ENCODE measurements at places on chromosomes 11 and 22.

DNA sequence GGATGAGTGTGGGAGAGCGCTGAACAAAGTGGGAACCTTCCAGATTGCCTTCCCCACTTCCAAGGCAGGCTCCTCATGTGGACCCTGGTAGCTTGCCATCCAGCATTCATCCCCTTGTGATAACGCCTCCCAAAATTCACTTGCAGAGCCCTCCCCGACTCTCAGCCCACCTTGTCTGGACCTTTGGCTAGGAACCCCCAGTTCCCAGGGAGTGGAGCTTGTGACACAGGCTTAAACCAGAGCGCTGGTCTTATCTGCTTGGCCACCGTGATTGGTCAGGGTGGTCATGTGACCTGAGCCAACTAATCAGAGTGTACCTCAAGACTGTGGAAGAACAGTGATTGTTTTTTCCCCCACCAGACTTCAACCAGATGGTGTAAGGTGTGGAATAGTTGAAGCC lies 9.6 kb upstream of the SLC35C1 start:
- DNase-seq: no peak

DNA sequence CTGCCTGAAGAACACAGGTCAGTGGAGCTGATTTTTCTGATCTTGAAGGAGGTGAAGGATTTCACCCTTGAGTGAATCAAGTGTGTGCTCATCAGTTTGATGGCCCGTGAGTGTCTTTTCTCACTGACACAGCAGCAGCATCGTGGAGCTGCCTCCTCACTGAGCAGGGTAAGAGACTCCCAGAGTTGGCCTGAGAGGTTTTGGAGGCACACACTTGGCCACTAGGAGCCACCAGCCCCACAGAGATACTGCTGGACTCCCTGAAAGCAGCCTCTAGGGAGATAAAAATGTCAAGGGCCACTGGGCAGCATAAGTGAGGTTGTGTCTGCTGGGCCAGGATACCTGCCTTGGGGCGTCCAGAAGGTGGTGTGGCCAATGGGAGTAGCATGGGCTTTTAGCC lies 245.4 kb downstream of the GRIK4 start:
- no peak for DNase-seq

DNA sequence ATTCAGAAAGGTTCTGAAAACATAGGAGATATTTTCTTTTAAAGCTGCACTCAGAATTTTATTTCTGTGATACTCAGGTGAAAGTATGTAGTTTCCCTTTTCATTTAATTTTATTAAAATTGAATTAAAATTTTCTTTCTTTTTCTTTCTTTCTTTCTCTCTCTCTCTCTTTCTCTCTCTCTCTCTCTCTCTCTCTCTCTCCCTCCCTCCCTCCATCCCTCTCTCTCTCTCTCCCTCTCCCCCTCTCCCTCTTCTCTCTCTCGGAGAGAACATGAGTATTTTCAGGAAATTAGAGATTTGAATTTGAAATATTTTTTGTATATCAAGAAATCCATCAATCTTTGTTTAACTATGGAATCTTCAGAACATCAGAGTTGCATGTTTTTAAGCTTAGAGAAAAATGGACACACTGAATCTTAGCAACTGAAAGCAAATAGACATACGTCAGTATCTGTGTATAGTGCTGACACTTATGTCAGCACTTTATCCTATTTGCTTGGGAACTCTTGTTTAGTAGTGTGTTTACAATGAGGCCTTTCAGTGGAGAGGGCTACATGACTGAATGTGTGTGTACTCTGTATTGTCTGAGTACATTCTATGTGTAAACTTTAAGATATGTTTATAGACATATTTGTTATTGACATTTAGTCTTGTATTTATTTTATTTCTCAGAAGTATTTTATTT lies 44.5 kb downstream of the PDE3B start:
- DNase-seq: no peak

GRCh38 chr11:6419009-6419631 lies at the start of gene APBB1:
Gene APBB1 (minus strand): TSS chr11:6419094. CDS start chr11:6411347, 7,747 bp downstream.
- peak; percentile 48 for DNase-seq

GRCh38 chr11:86885311-86885710 lies 69.9 kb downstream of the FZD4 start:
- DNase-seq: no peak

DNA sequence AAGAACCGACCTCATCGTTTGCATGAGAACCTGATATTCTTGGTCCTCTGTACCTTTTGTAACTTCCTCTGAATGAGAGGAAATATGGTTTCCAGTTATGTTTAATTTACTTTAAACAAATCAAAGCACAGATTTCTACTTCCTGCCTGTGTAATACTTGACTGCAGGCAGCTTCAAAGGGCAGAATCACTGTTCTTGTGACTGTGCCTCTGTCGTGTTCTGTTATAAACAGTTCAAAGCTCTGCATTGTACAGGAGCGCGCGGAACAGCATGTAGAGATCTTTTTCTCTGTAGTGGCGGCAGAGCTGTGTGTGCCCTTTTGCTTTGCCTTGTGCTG lies 73.2 kb upstream of the CLDN5 start:
- DNase-seq: no peak

- DNase-seq: no peak
Observed at GRCh38 chr11:95641495-95641894, 148.1 kb downstream of the FAM76B start.

- DNase-seq: no peak
Observed at GRCh38 chr11:134338654-134339053, 6.9 kb downstream of the GLB1L2 start.

GRCh38 chr11:122963961-122964360 lies 17.7 kb downstream of the BSX start:
- DNase-seq: no peak

GRCh38 chr22:27405672-27406388 lies 395.7 kb downstream of the MN1 start:
- DNase-seq: peak; percentile 49

DNA sequence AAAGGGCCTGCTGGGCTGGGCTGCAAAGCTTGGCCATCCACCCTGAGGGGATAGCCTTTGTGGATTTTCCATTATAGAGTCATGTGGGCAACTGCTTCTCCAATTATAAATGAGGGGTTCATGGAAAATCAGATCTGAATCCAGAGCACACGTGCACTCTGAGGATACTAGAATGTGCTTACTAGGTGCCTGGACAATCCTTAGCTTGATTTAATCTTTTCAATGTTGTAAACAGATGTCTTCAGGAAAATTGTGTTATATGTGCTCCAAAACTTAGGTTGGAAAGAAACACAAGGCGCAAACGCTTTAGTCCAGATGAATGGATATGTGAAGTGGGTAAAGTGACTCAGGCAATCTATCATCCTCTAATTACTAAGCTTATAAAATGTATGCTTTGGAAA lies 92.0 kb downstream of the SLC17A6 start:
- DNase-seq: peak; percentile 5

DNA sequence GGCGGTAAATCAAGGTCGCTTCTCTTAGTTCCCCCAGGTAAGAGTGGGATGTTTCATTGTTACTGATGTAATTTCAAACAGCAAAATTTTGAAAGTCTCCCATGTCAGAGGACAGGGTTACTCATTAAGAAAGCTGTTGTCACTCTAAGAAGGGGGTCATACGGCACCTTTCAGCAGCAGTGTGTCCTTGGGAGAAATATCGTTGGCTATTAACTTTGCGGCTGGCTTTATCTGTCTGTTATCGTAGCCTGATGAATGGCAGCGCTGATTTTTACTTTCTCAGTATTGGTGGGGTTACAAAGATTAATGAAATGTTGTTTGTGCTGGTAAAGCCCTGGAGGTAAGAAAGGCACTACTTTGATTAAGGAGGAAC lies 27.5 kb upstream of the FBXO3 start:
- no peak for DNase-seq

DNA sequence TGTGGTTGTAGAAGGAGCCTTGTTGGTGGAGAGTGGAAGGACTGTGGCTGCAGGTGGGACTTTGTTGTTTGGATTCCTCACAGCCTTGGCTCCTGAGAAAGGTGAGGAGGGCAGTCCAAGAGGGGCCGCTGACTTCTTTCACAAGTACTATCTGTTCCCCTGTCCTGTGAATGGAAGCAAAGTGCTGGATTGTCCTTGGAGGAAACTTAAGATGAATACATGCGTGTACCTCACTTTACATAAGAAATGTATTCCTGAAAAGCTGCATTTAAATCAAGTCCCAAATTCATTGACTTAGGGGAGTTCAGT lies 2.4 kb downstream of the FUT4 start:
- no peak for DNase-seq

All from AG10803 (cell line).